ENCODE measurements at places on chromosomes 4 and X.

DNA sequence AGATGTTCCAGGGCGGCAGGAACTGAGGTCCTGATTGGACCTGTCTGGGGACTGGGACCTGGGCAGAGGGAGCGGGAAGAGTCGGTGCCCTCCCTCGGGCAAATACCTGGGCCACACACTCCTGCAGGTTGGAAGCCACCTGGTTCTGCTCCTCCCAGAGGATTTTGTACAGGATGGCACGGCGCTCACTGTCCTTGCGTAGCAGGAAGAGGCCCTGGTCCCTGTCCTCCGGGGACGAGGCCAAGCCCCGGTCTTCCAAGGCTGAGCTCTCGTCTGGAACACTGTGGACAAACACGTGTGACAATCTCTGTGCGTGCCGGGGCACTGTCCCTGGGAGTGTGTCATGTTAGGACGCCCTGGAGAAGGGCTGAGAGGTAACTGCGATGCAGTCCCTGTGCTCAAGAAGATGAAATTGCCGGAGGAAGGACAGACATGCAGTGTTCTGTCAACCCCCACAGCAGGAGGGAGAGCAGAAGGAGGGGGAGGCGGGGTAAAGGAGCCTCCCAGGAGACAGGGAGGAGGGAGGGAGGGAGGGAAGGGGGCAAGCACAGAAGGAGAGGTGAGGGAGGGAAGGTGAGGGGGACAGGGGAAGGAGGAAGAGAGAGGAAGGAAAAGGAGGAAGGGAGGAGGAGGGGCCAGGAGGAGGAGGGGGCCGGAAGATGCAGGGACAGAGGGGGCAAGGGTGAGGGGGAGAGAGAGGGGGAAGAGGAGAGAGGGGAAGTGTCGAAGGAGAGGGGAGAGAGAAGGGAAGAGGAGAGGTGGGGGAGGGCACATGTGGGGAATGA lies 29.0 kb downstream of the PDHA1 start:
- DNase-seq: no peak

GRCh38 chrX:111151764-111152163 lies 55.8 kb downstream of the PAK3 start:
- no peak for DNase-seq

- DNase-seq: no peak
These were observed 84.3 kb upstream of the BCOR start for GRCh38 chrX:40182095-40182494.

DNA sequence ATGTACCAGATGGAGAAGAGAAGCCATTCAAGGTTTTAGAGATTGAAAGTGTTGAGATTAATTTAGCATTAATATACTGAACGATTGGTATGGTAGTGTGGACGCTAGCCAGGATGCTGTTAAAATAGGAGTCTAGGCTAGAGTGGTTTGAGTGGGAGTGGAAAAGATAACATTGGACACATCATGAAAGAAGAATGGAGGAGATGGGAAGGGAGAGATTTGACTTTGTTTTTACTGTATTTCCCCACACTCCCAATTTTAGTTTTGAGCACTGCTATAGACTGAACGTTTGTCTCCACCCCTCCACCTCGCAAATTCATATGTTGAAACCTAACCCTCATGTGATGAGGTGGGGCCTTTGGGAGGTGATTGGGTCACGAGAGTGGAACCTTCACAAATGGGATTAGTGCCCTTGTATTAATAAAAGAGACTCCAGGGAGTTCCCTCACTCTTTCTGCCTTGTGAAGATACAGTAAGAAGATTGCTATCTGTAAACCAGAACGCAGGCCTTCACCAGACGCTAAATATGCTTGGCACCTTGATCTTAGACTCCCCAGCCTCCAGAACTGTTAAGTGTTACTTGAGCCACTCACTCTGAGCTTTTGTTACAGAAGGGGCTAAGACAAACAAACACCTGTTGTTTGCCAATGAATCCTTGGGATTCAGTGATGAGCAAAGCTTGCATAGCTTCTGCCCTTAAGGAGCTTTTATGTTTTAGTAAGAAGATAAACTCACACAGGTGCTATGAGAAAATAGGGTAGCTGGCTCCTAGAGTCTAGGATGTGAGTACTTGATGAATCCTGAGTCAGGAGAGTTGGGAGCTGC lies 25.8 kb downstream of the USP9X start:
- DNase-seq: no peak

- no peak for DNase-seq
These were observed 25.3 kb upstream of the NAF1 start for GRCh38 chr4:163191999-163192398.

- no peak for DNase-seq
These were observed 49.7 kb upstream of the IGFBP7 start for GRCh38 chr4:57159866-57160265.

GRCh38 chr4:84366907-84367306 lies 132.2 kb downstream of the NKX6-1 start:
- no peak for DNase-seq

DNA sequence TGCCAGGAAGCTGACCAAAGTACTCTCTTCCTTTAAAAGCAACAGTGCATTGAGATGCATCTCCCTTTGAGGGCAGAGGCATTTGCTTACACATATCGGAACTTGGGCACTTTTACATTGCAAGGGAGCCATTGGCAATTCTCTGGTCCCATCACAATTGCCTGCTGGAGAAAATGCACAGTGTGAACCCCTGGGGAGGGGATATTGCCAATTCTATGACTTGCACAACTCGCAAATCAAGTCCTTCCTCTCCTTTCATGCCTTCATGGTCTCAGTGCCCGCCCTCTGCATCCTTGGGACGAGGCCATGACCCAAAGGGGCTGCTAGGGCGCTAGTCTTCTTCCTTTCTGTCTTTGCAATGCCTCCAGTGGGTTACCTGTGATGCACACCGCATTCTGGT lies 14.9 kb upstream of the PDZD4 start:
- no peak for DNase-seq

DNA sequence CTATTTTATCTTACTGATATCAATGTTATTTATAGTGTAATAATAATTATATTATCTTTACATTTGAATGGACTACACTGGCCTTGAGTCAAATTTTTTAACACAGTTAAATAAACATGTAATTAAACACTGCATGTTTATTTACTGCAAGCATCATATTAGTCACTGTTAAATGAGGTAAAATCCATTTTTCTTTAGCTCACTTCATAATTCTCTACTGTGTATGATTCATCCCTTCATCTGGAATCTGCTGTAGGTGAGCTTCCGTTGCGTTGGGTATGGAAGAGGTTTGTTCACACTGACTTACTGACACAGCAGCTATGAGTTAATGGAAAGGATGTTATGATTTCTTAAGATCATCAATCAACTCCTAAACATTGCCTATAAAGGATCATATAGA lies 572.3 kb downstream of the PCDH11X start:
- DNase-seq: no peak

DNA sequence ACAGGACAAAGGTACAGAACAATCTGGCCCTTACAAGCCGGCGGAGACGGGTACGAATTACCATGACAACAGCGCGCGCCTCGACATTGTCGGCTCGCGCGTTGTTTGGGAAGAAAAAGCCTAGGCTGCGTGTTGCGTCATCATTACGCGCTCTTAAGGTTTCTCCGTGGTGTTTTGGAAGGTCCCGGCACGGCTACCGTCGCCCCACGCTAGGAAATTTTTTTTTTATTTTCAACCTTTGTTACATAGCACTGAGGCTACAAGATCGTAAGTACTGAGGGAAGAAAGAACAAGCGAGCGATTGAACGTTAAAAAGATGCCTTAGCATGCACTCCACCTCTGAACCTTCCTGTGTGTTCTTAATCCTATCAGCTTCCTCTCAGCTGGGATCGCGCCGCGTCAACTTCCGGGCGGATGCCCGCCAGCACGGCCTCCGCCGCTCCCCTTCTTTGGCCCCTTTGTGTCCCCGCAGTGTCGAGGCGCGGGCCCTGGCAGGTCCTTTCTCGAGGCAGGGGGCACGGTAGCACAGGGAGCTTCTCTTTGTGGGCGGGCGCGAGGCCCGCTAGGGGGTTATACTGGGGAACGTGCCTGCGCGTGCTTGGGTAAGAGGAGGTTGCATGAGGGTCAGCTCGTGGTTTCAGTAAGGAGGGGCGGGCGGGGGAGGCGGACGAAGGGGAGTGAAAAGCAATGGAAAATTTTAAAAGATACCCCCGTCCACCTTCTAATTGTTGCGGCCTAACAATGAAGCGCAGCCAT lies at the start of gene SMARCAD1:
TSS of gene SMARCAD1 (plus strand) at position 397 of the 756 bp plus-strand sequence. CDS start 530 bp downstream, outside the sequence.
- peak; percentile 69 for DNase-seq

GRCh38 chrX:153551135-153551534 lies 33.7 kb downstream of the ATP2B3 start:
- no peak for DNase-seq

DNA sequence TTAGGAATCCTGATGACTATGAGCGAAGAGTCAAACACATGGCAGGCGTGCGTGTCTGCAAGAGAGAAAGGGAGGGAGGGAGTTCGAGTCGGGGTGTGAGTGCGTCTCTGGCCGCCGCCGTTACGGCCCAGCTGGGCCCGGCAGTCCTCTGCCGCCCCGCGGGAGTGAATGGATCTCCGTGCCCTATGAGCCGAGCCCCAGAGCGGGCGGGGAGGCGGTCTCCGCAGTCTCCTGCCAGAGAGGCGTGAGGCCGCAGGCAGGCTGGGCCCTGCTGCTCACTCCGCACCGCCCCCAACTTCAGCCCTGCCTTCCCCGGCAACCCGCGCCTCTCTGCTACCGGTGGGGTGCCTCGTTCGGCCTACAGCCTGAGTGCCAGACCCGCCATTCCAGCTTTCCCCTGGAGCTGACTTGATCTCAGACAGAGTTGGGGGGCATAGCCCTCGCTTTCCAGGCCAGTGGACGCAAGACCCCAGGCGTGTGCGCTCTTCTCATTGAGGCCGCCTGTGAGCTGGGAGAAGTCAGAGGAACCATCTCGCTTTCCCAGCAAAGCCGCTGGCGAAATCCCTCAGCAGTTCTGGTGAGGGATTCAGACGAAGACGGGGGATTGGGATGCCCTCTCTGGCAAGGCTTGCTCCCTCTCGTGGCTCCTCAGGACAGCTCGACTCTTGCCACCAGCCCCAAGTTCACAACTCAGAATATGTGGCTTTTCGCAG lies 1.4 kb downstream of the SLC16A2 start:
- DNase-seq: no peak

- no peak for DNase-seq
These were observed 1.2 kb downstream of the UGDH start for GRCh38 chr4:39525822-39526690.

DNA sequence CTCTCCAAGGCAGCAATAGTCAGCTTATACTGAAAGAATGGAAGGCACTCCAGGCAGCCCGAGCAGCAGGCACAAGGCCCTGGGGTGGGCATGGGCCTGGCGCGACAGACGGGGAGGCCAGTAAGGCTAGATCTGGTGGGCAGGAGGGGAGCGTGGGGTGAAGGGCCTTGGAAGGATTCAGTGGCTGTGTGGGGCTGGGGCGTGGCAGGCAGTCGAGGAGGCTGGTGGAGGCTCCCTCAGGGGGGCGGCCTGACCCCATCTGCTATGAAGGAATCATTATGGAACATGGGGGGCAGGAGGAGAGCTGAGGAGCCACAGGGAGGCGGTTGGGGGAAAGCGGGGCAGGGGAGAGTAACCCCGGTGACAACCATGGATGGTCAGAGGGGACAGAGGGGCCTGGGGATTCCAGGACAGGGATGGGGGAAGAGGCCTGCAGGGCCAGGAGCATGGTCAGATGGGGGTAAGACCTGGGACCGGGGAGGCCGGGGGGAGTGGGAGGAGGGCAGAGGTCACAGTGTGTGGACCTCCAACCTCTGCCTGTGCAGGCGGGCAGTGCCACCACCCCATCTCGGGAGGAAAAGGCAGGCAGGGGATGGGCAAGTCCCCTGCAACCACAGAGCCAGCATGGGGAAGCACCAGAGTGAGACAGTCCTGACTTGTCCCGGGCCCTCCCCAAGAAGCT lies 70.3 kb downstream of the ACOX3 start:
- DNase-seq: no peak

DNA sequence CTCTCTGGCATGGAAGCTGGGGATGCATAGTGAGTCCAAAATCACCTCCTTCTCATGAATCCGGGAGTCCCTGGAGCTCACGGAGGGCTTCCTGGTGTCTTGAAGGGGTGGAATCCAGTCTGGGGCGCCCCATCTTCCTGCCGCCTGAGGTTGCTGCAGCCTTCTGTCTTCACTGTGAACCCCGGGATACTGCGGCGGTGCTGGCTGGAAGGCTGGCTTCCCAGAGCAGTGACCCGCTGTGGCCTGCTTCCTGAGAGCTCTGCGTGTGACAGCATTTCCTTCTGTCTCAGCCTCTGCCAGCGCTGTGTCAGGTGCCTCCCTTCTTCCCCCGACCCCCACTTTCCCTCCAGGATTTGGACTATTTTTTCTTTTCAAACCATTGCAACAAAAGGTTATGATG lies 98.8 kb upstream of the STOX2 start:
- DNase-seq: no peak

DNA sequence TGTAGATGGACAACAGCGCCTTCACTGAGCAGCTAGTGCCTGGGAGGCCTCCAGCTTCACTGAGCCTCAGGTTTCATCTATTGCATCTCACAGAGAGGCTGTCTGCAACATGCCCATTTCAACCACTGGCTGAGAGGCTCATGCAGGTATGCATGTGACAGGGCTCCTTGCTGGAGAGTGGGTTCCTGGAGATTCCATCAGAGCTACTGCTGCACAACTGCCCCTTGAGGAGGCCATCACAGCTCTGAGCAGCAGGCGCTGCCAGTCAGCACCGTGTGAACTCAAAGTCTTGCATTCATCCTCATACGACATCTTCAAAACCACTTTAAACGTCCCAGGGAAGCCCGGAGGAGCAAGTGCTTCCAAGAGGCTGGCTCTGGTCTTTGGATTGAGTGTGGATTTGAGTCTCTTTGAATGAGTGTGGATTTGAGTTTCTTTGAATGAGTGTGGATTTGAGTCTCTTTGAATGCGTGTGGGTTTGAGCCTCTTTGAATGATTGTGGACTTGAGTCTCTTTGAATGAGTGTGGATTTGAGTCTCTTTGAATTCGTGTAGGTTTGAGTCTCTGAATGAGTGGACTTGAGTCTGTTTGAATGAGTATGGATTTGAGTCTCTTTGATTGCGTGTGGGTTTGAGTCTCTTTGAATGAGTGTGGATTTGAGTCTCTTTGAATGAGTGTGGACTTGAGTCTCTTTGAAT lies 8.7 kb downstream of the P2RY8 start:
- DNase-seq: no peak

GRCh38 chrX:31845003-31845402 lies 773.2 kb upstream of the FTHL17 start:
- DNase-seq: no peak

DNA sequence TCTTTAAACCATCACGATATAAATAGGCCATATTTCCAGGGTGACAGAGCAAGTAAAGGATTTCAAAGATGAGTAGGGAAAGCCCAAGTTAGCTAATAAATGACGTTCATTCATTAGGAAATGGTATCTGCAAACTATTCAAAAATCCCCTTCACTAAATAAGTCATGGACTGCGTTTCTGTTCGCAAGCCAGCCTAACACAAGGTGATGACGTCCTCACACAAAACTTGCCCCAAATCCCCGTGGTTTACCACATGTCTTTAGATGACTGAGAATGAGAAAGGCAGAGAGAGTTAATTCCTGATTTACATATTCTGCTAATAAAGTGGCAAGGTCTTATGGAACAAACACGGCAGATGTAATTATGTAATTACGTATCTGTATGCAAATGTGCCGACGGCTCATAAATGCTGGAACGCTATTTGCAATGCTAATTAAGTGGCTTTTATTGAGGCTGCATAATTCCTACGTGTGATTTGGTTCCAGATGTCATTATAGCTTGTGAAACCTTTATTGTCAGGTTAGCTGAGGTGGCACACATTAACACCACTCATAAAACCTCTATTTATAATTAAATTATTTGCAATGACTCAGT lies 437.7 kb upstream of the FRG1 start:
- no peak for DNase-seq
